ENCODE measurements at places on chromosomes 12 and 14.

GRCh38 chr12:30447061-30447750 lies 248.5 kb downstream of the IPO8 start:
- no peak for DNase-seq

DNA sequence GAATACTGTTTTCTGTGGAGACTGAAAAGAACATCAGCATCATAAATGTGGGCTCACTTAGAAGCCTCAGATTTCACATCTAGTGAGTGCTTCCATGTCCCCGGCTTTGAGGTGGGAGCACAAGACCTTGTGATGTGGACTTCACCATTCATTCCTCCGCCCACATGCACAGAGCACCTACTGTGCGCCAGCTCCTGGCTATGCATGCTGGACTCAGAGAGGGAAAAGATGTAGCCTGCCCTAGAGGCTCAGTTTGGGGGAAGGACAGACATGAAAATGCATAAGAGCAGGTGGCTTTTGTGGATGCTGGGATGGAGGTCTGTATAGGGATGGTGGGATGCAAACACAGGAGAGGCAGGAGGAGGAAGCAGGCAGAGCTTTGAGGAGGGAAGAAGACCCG lies 65.0 kb downstream of the SERPINA3 start:
- no peak for DNase-seq

GRCh38 chr14:92759300-92759678 lies 10.9 kb upstream of the LGMN start:
- no peak for DNase-seq

GRCh38 chr12:58386136-58386535 lies 444.8 kb downstream of the ATP23 start:
- no peak for DNase-seq

DNA sequence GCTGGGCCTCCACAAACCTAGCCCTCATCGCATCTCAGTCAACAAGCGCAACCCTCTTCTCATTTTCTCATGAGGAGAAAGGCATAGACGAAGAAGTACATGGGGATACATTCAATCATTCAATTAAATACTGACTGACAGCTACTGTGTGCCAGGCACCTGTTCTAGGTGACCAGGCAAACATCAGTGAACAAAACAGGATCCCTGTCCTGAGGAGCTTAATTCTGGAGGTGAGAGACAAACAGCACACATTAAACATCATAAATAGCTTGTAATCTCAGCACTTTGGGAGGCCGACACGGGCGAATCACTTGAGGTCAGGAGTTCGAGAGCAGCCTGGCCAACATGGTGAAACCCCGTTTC lies 362 bp upstream of the ACYP1 start:
- no peak for DNase-seq

- no peak for DNase-seq
Observed at GRCh38 chr12:121167232-121167820, 34.6 kb downstream of the P2RX7 start.

- no peak for DNase-seq
Observed at GRCh38 chr12:3757261-3757660, 4.4 kb upstream of the CRACR2A start.

GRCh38 chr14:67480011-67480410 lies 8.5 kb downstream of the TMEM229B start:
- DNase-seq, result no peak

- DNase-seq, result no peak
Observed at GRCh38 chr14:97021001-97021400, 223.8 kb downstream of the VRK1 start.

DNA sequence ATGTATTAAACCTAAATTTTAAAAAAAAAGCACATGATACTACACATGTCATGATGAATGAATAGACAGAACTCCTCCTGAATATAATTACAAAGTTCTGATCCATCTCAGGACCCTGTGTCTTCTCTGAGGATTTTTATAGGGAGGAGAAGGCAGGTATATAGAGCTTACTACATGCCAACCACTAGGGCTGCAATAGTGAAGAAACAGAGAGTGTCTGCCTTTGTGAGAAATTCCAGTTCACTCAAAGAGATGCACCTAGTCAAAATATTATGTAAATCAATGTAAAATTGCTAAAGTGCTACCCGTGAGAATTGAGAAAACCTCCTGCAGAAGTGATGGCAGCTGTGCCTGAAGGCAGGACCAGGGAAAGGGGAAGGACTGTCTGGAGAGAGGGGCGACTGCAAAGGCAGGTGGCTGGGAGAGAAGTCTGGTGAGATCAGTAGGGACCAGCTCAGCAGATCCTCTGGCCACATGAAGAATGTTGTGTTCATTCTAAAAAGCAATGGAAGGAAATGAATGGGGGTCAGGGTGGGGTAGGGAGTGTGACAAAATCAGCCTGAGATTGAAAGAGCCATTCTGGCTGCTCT lies 15.1 kb downstream of the ABHD4 start:
- DNase-seq, result no peak

GRCh38 chr12:4268329-4269181 lies 5.0 kb upstream of the CCND2 start:
- DNase-seq, result no peak

DNA sequence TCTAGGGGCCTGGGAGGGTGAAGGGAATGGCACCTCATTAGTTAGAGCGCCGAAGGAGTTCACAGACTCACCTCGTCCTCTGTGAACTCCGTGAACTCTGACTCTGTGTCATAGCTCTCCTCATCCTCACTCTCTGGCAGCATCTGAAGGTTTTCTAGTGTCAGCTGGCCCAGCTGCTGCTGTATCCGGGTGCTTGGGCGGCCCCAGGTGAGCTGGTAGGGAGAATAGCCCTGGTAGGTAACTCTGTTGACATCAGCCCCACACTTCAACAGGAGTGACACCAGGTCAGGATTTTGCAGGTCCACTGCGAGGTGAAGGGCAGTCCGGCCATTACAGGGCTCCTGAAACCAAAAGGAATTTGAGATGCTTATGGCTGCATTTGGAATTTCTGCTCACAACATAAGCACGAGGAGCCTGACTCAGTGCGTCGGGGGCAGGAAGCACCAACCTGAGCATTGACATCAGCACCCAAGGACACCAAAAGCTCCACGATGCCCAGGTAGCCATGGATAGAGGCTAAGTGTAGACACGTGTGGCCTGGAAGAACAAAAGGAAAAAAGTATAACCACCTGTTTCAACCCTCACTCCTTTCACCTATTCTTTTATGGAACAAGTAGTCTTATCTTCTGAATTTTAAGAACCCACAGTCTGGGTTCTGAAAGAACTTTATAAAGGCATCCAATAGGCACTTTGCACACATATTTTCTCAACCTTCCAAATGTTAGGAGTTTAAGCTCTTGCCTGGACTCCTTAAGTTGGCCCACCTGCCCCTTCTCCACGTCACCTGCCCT lies 2.0 kb downstream of the NFKBIA start:
- no peak for DNase-seq

Measured in NCI-H2107 (cell line).